SHP77 (cell line): ENCODE measurements at places on chromosomes 12 and 14.

- no peak for DNase-seq
Observed at GRCh38 chr12:130644566-130644965, 71.5 kb downstream of the RIMBP2 start.

DNA sequence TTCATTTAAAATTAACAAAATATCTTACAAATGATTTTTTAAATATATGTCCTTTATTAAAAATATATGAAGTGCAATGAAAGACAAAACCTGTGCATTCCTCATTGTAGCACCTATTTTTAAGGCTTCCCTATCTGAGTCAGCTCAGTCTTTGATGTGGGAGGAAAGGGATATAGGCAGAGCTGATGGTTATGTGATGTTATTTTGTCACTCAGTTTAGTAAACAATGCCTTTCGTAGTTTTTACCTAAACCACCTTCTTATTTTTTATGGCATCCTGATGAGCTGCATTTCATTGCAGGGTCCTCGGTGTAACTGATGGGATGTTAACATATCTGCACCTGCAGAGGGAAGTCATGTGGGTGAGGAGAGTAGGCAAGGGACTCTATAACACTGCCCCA, 58.9 kb upstream of the FRMD6 start:
- DNase-seq = no peak

DNA sequence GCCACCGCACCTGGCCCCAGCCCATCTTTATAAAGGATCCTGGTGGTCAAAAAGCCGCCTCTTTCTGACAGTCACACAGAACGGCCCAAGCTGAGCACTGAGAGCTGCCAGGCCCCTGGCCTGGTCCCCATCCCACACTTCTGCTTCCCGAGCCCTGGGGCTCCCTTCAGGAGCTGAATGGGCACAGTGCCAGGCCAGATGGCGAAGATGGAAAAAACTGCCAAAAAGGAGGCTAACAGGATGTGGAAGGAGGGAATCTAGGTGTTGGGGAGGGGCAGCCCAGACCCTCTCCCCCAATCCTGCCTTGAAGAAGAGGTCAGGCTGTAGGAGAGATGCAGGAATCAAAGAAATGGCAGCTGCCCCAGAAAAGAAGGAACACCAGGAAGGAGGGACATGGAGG, 5.0 kb downstream of the LPAR5 start:
- DNase-seq = no peak

DNA sequence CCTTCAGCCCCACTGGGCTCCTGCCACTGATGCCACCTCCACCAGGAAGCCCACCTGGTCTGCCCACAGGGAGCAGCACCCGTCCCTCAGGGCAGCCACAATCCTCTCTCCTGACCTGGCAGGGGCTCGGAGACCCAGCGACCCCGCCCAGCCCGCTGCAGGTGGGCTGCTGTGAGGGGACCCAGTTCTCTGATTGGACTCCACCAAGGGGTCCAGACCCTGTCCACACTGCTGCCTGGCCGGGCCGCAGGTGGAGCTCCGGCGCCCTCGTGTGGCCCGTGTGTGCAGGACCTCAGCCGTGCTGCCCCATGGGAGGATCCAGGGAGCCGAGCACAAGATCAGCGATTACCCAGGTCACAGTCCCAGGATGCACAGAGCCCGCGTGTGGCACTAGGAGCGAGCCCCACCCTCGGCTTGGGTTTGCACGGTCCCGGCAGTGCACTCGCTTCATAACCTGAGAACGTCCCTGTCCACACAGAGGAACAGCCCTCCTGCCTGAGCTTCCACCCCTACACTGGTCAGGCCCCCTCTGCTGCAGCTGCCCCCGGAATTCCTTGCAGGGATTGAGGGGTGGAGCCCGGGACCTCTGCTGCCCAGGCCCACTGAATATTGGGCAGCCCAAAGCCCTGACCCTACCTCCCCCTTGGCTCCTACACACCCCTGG, 35.4 kb upstream of the TMEM179 start:
- peak; percentile 45 for DNase-seq

DNA sequence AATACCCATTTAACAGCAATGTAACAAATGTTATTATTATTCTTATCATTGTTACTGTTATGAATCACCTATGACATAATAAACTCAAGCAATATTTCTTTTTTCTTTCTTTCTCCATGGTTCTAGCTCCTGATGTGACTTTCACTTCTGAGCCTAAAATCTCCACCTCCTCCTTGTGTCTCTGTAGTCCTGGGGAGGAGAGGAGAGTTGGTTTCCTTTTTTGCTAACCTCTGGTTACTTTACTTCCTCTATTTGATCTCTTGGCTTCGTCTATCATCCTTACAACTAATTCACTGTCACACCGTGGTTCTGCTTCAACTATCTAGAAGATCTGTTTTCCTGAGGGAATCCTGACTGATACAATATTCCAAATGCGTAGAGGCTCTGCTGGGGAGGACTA, 456.6 kb downstream of the VRK1 start:
- DNase-seq = no peak

DNA sequence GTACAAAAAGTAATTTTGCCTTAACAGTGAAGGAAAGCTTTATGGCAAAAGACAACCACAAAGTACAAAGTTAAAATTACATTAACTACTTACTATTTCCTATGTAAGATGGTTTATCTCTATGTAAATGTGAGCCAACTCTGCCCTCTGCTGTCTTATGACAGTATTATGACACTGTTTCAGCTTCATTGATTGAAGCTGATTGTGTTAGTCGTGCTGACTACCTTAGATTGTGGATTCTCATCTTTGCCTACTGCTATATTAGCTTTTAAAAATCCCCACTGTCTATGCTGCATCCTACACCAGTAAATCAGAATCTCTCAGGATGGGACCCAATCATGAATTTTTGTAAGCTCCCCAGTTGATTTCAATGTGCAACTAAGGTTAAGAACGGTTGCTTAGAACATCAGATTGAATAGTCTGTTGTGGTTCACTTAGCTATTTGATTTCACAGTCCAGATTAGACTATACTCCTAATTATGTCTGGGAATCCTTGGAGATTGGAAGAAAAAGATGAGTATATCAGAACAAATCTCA, 12.2 kb upstream of the SPTB start:
- DNase-seq = peak; percentile 51

- DNase-seq = no peak
Observed at GRCh38 chr12:52519387-52519703, 849 bp downstream of the KRT5 start.

- DNase-seq = no peak
Observed at GRCh38 chr14:40806471-40806870, 800.2 kb upstream of the LRFN5 start.

GRCh38 chr12:51593021-51593420, 2.0 kb downstream of the SCN8A start:
- DNase-seq = no peak

- peak; percentile 56 for DNase-seq
Observed at GRCh38 chr12:54207539-54208294, 18.9 kb upstream of the SMUG1 start.

DNA sequence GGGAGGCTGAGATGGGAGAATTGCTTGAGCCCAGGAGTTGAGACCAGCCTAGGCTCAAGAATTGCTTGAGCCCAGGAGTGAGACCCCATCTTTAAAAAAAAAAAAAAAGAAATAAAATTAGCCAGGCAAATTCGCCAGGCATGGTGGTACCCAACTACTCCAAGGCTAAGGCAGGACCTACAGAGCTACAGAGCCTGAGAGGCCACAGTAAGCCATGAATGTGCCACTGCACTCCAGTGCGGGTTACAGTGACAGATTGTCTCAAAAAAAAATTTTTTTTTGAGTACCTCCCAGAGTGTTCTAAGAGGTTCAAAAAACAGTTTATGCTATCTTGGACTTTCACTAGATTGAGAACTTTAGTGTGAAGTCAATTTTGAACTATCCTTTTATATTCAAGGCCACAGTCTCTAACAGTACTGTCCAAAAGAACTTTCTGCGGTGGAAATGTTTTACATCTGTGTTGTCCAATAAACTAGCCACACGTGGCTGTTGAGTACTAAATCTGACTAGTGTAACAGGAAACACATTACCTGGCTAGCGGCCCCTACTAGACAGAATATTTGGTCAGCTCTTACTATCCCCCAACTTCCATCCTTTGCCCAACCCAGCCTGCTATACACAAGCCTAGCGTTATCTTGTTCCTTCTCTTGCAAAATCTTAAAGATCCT, 2.4 kb downstream of the RPL36AL start:
- DNase-seq = no peak

- DNase-seq = no peak
Observed at GRCh38 chr14:97458661-97459579, 661.7 kb downstream of the VRK1 start.

DNA sequence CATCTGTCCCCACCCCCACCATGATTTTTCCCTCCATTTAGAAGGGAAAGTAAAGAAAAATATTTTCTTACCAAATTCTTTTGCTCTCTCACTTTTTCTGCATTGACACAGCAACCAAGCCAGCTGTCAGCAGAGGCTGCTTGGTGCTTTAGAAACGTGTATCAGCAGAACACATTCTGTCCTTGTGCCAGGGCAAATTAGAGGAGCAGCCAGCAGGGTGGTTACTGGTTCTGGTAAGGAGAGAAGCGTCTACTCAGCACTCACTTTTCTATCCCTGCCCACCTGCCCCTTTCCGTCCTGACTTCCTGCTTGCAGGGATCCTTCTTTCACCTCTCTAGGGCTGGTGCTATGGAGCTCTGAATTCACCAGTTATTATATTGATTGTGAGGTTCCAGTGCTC, 327.5 kb upstream of the PDE3A start:
- no peak for DNase-seq

- DNase-seq = no peak
Observed at GRCh38 chr12:122835750-122836026, 431 bp downstream of the HIP1R start.

DNA sequence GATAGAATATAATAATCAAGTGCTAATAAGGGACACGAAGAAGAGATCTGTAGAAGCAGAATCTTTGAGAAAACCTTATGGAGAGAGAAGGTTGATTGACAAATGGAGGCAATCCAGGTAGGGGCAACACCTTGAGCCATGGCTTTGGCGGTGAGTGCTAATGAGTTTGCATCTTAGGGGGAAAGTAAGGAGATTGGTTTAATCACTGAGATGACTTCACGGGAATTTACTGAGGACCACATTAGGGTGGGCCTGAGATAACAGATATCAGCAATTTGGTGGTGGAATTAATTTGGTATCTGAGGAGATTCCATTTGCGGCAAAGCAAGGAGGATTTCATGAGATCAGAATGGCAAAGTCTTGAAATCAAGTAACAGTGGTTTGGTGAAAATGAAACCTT, 1.8 kb upstream of the LARP4 start:
- DNase-seq = no peak

GRCh38 chr12:124475295-124476010, 92.0 kb downstream of the NCOR2 start:
- DNase-seq = no peak

DNA sequence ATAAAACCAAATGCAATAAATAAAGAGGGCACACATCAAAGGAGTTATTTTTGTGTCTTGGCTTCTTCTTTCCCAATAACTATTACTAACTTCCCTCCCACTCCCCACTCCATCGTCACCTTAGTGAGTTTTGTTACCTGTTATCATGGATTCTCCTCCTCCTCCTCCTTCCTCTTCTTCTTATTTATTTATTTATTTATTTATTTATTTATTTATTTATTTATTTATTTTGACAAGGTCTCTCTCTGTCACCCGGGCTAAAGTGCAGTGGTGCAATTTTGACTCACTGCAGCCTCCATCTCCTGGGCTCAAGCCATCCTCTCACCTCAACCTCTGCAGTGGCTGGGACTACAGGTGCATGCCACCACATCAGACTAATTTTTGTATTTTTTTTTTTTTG, 26.4 kb downstream of the WIF1 start:
- no peak for DNase-seq

GRCh38 chr12:121837680-121838079, 21.0 kb downstream of the HPD start:
- no peak for DNase-seq

DNA sequence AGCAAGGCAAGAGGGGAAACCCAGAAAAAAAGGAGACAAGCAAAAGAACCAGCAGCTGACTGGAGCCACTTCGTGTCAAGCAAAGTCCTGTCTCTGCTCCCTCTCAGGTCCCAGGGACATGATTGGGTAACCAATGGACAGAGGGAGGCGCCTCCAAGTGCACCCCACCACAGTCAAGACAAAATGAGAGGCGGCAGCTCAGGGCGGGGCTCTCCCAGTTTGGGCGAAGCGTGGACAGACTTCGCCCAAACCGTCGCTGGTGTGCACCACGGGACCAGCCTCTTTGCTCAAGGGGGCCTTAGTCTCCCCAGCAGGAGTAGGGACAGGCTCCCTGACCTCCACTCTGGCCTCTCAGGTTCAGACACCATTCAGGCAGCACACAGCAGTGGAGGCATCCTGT, 1.5 kb upstream of the BEGAIN start:
- DNase-seq = no peak

DNA sequence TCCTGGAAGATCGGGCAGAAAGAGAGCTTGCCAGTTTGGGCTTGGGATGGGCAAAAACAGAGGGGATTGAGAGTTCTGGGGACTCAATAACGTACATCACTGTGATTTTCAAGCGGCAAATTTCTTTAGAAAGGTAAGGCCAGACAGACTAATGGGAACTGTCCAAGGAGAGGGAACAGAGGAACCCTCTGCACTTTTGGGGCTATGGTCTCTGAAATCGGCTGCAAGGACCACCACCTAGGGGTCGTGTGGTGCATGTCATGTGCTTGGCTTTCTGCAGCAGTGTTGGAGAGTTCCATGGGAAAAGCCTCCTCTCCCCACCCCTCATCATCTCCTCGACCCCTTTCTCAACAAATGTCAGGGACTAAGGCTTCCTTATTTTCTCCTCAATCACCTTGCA, 79.6 kb downstream of the PPM1A start:
- peak; percentile 43 for DNase-seq

GRCh38 chr14:68575426-68575825, 217.4 kb downstream of the ZFP36L1 start:
- no peak for DNase-seq

DNA sequence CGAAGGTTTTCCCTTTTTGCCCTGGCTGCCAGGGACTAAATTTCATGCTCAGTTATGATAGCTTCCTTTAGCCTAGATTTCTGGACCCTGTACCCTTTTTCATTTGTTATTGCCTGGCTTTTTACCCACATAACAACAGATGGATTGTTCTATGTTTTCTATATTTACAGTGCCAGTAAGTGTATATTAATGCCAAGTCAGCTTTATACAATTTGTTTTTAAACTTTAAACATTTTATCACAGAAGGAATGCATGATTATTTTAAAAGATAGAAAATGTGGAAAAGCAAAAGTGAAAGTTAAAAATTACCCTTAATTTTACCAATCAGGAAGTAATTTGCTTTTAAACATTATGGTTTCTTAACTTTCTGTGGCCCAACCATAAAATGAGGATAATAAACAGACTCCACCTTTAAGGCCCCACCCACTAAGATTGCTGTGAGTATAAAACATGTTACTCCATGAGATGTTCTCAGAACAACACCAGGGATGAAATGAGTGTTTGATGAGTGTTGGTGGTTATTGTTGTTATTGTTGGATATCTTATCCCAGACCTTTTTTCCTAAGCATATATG, 496.8 kb downstream of the EGLN3 start:
- DNase-seq = no peak

- DNase-seq = no peak
Observed at GRCh38 chr12:10305411-10305810, 2.3 kb upstream of the KLRD1 start.

- DNase-seq = no peak
Observed at GRCh38 chr12:124073356-124074035, 100.5 kb downstream of the ZNF664 start.

- DNase-seq = no peak
Observed at GRCh38 chr14:105151838-105152793, 16.5 kb downstream of the JAG2 start.

GRCh38 chr12:47882781-47883546, 21.8 kb downstream of the VDR start:
- no peak for DNase-seq
